ENCODE measurements at places on chromosomes 4 and X.

- H3K27ac ChIP-seq: no peak overlapping the region
- H3K4me1 ChIP-seq: no peaks in the 10 kb centered on the region
- H3K4me3 ChIP-seq: no peak overlapping the region
- H3K27me3 ChIP-seq: no peaks in the 10 kb centered on the region
- no peaks in the 10 kb centered on the region for H3K36me3 ChIP-seq
- no peak for DNase-seq
Measured at GRCh38 chr4:53914313-53915016, 149.9 kb downstream of the CHIC2 start.

GRCh38 chrX:11398785-11399184, 105.6 kb downstream of the AMELX start:
- DNase-seq: no peak
- H3K27ac ChIP-seq: no peak overlapping the region
- no peak overlapping the region for H3K4me3 ChIP-seq
- H3K36me3 ChIP-seq: no peaks in the 10 kb centered on the region
- no peaks in the 10 kb centered on the region for H3K27me3 ChIP-seq

DNA sequence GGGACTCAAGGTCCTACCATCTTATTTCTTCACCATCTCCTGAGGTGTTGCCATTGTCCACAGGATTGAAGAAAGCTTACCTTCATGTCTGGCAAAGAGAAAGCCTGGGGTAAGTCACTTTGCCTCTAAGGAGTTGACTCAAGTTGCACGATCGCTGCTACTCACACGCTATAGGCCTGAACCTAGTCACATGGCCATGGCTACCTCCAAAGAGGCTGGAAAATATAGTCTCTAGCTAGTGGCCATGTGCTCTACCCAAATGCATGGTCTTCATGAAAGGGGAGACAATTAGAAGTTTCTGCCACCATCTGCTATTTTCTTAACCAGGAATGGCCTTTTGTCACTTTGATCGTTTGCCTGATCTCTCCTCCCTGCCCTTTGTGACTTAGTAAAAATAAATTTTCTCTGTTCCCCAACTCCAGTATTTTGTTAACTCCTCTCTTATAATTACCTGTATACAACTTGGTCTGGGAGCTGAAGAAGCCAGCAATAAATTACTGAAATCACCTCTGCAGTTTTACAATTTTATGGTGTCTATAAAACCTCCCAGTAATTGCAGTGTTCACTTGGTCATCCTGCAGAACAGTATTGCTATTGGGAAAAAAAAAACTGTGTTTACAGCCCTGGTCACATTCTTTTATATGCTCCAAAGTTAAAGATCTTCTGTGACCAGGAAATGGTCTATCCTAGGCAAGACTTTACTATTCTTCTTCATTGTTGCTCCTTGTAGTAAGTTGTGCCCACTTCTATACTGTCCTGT, 126.7 kb upstream of the TSPAN5 start:
- H3K27ac ChIP-seq: no peak overlapping the region
- H3K4me3 ChIP-seq: no peak overlapping the region
- H3K36me3 ChIP-seq: no peaks in the 10 kb centered on the region
- H3K4me1 ChIP-seq: no peaks in the 10 kb centered on the region
- DNase-seq: no peak

- no peak overlapping the region for H3K4me3 ChIP-seq
- no peaks in the 10 kb centered on the region for H3K4me1 ChIP-seq
- H3K36me3 ChIP-seq: no peaks in the 10 kb centered on the region
- no peak for DNase-seq
- peaks cover 7% of the 10 kb centered on the region for H3K27me3 ChIP-seq
- no peak overlapping the region for H3K27ac ChIP-seq
Measured at GRCh38 chrX:69268611-69269010, 103.4 kb upstream of the PJA1 start.

- H3K27me3 ChIP-seq: no peaks in the 10 kb centered on the region
- H3K4me1 ChIP-seq: peaks cover 5% of the 10 kb centered on the region
- no peak overlapping the region for H3K4me3 ChIP-seq
- no peak for DNase-seq
- no peak overlapping the region for H3K27ac ChIP-seq
Measured at GRCh38 chr4:20574986-20575385, 125.3 kb upstream of the PACRGL start.

GRCh38 chr4:64598066-64598465, 188.8 kb upstream of the TECRL start:
- H3K4me3 ChIP-seq: no peak overlapping the region
- H3K4me1 ChIP-seq: no peaks in the 10 kb centered on the region
- no peaks in the 10 kb centered on the region for H3K27me3 ChIP-seq
- H3K36me3 ChIP-seq: no peaks in the 10 kb centered on the region
- DNase-seq: no peak

Measured in neuronal stem cell (in vitro differentiated cells).